ENCODE measurements at places on chromosomes 1 and 21. TPM values are rescaled to one million over a fixed set of nuclear protein-coding genes. Genes with fewer than 3 reads are reported as not detected.

Gene ARTN
- 0.52 TPM for total RNA-seq

Gene CFAP107
- total RNA-seq = not detected

Gene PLA2G4A
- 9.4 TPM for total RNA-seq

Gene FAM163A
- not detected for total RNA-seq

Gene LMX1A
- not detected for total RNA-seq

Gene KCNK2
- 0.16 TPM for total RNA-seq

Gene CSF3R
- total RNA-seq = not detected

Measured in A549 treated with ZK216348 at 1 μM for 4 hours (cell line).